ENCODE measurements at places on chromosomes 5 and 9.

DNA sequence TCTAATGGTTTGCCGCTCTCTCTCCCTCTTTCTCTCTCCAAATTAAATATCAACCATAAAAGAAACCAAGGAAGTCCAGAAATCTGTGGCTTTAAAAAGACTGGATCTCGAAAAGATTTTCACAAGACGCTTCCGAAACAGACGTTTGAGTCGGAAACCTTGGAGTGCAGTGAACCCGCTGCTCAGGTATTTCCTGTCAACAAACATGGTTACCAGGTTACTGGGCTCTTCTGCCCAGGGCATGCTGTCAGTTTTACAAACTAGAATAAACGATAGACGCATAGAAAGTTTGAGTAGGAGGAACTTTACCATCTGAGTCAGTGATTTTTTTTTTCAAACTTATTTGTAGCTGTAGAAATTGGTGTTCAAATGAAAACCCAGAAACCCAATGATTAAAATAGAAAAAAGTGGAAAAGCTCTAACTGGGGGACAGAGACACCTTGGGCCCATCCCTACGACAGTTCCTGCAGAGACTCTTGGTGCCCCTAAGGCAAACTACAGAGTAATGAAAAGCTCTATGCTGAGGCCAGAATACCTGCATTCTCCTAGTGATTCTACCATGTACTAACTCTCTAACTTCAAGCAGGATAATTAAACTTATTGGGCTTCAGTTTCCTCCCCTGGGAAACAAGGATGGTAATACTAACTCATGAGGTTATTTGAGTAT is 90.0 kb downstream of the DOCK8 start:
- DNase-seq: no peak

DNA sequence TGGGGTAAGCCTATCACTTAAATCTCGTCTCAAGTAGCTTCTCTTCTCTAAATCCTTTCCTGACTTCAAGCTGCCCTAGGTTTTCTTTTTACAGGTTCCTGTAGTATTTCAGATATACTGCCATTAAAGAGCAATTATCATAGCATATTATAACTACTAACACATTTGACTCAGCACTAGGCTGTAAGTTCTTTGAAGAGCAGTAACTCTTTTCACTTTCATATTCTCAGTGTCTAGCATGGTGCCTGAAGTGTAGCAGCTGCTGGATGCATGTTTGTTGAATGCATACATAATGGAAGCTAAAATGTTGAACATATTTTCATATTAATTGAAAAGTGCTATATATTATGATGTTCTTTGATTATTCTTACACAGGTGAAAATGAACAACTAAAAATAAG is 22.5 kb downstream of the CCDC152 start:
- no peak for DNase-seq

DNA sequence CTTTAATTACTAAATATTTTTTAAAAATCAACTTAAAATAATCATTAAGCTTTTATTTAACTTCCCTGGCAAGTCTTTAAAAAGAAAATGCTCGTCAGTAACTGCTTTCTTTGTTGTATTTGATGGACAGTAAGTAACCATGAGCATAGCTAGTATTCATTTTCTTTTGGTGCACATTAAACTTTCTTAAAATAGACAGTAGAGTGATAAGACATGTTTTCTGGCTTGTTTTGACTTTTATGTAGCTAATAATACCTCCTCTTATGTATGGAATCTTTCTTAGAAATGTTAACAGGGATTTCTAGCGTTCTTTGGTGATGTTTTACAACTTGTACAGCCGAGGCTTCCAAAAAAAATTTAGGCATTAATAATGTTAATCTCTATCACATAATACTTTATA is 22.6 kb downstream of the FBXO38 start:
- DNase-seq: no peak

DNA sequence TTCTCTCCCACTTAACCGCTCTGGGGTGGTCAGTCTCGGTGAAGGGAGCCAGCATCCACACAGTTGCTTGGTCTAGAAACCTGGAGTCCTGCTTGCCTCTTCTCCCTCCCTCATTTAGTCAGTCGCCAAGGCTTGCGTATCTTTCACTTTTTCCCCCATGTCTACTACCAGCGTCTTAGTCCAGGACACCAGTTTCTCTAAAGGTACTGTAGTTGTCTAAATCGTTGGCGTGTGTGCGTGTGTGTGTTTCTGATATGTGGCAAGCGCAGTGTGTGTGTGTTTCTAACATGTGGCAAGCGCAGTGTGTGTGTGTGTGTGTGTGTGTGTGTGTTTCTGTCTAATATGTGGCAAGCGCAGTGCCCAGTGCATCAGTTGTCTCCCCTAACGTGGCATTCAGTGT is 641 bp downstream of the ATP6V1G1 start:
- no peak for DNase-seq

- DNase-seq: no peak
These were observed 238.6 kb downstream of the ELAVL2 start for GRCh38 chr9:23587433-23587832.

- no peak for DNase-seq
These were observed 187.0 kb upstream of the TRPM3 start for GRCh38 chr9:71308454-71308853.

DNA sequence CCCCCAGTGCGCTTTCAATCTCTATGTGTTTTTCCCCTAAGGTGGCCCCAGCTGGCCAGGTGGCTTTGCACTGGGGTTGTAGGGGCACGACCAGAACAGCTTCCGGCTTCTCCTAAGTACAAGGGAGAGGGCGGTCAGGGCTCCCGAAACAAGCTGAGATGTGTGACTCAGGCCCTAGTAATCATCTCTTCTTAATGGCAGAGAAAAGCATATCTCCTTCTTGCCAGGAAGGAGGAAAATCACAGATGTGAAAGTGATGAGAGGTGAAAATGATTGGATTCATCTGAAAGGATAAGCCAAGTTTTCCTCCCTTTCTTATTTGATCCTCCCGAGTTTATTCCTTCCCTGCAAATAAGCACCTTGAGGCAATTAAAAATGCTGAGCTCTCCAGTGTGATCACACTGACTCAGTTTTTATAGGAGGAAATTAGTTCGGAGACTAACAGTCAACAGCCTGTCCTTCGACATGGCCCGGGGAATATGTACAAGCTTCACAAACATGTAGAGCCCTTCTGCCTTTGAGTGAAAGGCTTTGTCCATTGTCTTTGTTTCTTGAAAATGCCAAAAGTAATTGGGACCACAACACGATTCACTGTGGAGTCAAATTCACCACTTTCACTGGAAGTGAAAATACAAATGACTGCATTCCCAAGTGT is 514.8 kb downstream of the PSAT1 start:
- DNase-seq: no peak

DNA sequence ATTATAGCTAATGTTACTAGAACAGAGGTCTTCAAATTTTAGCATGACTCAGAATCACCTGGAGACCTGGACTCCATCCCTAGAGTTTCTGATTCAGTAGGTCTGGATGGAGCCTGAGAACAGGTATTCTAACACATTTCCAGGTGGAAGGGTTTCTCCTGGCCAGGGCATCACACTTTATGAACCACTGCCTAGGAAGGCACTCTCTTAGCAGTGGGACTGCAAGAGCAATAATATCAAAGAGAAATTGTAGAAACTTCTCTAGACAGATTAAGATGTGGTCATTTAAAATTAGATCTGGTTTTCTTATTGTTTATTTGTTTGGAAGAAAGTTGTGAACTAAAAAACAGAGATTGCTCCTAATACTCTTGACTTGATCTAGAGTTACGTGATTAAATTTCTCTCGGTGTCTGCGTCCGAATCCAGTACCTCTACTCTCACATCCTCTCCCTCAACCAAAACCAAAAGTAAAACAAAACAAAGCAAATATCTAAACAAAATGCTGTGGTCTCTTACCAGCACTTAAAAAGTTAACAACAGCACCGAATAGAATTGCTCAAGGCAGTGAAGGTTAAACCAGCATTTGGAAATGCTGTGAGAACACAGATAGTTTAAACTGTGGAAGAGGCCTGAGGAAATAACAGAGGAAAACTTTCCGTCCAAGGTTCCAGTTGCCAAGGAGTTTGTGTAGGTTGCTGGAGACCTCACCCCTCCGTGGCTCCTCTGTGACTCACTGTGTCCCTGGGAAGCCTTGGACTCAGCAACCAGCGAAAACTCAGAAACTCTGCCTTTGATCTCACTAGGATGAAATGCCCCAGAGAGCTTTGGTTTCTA is 193.4 kb downstream of the ARRDC3 start:
- DNase-seq: no peak

DNA sequence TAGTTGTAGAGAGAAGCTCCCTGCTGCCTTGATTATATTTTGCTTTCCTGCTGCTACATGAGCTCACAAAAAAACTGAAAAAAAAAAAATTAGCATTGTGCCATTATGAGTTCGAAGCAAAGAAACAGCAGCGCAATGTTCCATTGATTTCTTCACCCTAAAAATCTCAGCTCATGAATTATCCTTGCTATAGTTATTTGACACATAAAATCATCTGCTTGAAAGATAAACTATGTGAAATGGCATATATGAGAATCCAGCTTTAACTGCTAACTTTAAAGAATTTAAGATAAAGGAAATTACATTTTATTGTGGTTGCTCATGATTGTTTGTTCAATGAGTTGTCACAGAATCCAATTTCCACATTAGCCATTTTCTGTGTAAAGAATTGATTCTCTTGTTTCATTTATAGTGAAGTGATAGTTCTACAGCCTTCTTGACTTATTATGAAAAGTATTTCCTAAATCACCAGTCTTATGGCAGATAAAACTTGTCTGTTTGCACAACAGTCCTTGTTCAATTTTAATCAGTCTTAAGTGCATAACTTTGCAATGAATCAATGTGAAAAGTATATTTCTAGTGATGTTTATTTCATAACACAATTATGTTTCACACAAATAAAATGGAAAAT is 1275.0 kb upstream of the CDH9 start:
- no peak for DNase-seq

- no peak for DNase-seq
These were observed 526 bp upstream of the STXBP1 start for GRCh38 chr9:127611603-127611898.

DNA sequence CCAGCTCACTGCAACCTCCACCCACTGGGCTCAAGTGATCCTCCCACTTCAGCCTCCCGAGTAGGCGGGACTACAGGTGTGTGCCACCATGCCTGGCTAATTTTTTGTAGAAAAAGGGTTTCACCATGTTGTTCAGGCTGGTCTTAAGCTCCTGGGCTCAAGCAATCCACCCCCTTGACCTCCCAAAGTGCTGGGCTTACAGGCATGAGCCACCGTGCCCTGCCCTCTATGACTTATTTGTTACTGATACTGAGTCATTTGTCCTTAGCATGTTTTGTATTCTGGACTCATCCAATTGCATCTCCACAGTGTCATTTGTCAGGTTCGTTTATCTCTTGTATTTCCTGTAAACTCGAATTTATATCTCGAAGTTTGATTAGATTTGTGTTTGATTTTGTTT is 2.7 kb upstream of the ITK start:
- no peak for DNase-seq

- no peak for DNase-seq
These were observed 179.2 kb downstream of the FBN2 start for GRCh38 chr5:128358826-128359225.

DNA sequence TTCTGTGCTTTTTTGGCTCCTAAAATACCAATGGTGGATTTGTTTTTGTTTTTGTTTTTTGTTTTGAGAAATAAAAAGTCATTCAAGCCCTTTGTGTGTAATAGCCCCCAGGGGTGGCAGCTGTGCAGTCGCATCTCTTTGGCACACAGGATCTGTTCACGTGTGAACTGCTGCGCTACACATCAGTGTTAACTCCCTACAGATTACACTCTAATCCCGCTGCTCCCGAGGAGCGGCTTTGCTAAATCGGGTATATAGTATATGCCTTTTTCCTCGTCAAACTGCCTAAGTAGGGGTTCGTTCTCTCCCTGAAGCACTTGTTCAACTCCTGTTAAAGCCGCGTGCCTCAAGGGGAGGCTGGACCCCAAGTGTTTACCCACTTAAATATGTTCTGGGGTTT is 22.3 kb downstream of the ZBTB34 start:
- no peak for DNase-seq

GRCh38 chr5:34545626-34546025 is 110.5 kb upstream of the RAI14 start:
- no peak for DNase-seq

DNA sequence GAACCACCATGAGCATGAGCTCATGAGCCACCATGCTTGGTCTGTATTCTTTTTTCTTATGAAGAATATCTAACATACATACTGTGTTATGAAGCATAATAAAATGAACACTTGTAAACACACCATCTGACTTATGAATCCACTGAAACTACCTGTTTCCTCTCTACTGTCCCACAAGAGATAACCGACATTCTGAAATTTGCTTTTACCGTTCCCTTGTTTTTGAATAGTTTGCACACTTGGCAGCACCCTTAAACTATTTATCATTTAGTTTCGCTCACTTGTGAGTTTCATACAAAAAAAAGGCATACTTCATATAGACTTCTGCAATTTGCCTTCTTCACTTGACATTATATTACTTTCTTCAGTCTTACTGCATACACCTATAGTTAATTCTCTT is 8.9 kb downstream of the LARS1 start:
- DNase-seq: no peak

GRCh38 chr9:89843591-89843990 is 238.8 kb downstream of the GADD45G start:
- no peak for DNase-seq

- DNase-seq: no peak
These were observed 199.3 kb upstream of the CD180 start for GRCh38 chr5:67395790-67396418.

DNA sequence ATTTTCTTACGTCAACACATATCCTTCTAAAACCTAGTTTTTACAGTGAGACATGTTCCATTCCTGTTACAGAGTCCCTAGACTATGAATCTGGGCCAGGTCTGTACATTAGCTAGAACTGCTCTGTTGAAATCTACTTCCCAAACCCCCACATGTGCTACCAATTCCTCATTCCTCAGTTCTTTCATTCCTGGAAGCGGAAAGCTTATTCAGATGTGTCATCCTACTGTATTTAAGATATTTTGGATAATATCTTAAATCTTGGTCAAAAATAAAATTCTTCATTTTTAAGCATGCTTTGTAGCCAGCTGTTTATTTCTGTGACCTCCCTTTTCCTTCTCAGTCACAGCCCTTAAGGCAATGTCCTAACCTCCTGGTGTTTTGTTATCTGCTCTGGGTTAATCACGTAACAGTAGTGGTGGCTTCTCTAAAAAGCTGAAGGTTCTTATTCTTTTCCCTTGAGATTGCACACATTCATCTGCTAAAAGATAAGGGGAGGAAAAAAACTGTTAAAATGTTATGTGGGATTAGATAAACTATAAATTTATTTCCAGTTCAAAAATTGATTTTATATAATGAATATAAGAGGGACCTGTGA is 35.6 kb downstream of the GLRX start:
- no peak for DNase-seq
